ENCODE measurements at places on chromosomes 11 and 22.

DNA sequence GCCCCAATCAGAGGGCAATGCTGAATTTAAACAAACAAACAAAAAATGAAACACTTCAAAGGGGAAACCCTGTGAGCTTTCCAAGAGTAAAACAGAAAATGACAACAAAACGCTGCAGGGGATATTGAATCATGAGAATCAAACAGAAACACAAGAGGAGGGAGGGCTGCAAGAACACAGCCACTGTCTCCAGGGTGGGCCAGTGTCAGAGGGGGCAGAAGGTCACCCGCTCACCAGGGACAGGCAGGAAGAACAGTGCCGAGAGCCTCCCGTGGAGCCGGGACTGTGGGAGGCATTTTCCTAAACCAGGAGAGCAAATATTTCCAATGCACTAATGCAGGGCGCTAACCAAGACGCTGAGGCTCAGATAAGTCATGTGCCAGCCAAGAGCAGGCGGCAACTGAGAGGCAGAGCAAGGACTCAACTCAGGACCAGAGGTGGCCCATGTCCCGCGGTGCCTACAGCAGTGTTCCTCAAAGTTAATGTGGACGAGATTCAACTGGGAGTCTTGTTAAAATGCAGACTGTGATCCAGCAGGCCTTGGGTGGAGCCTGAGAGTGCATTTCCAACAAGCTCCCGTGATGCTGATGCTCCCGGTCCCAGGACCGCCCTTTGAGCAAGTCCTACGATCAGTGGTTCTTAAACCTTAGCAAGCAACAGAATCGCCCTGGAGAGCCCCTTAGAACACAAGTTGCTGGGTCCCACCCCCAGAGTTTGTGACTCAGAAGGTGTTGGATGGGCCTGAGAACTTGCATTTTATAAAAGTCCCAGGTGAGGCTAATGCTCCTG lies 197.2 kb downstream of the TENM4 start:
- no peak for DNase-seq

GRCh38 chr11:96342014-96342960 lies 708 bp downstream of the MAML2 start:
- DNase-seq: no peak

- no peak for DNase-seq
Observed at GRCh38 chr11:110299006-110299785, 2.8 kb upstream of the RDX start.

DNA sequence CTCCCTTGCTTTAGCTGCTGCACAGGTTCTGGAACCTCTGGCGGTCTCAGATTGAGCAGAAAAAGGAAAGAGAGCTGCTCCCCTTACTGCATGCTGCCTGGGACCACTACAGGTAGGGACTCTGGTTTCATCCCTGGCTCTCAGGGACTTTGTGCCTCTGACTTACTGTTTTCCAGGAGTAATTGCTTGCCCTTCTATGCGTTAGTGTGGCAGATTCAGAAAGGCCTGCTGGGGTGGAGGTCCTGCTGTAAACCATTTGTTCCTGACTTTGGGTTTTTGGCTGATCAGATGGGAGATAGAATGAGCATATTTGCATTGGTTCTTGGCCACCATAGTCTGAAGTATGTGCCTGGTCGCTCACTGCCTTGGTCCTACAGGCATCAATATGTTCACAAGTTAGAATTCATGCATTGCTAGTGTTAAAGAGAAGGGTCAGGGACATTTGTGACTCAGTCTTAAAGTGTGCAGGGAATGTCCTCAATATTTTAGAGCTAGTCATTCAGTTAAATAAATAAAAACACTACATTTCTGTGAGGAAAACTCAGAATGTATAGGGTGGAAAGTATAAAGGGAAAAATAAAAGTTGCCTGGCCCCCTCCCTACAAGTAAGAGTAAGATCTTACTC lies 78.0 kb downstream of the PISD start:
- DNase-seq: no peak

- DNase-seq: no peak
Observed at GRCh38 chr11:44046182-44046581, 1.6 kb upstream of the ACCSL start.

DNA sequence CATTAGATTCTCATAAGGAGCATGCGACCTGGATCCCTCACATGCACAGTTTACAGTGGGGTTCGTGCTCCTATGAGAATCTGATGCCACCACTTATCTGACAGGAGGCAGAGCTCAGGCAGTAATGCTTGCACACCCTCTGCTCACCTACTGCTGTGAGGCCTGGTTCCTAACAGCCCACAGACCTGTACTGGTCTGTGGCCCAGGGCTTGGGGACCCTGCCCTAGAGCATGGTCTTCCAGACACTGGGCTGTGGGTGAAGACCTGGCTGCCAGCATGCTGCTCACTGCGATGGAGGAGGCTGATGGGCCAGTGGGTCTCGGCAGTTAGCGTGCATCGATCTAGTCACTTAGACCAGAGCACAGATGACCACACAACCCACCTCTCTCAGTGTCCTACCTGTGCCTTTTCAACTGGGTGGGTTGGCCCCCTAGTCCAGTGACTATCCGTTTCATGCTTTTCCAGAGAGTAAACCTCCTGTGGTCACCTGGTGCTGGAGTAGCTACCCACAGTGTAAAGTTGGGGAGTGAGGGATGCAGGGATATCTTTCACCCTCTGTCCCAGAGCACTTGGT lies 21.1 kb downstream of the MED15 start:
- DNase-seq: no peak

GRCh38 chr22:22818202-22818538 lies 69.4 kb upstream of the IGLL5 start:
- no peak for DNase-seq

DNA sequence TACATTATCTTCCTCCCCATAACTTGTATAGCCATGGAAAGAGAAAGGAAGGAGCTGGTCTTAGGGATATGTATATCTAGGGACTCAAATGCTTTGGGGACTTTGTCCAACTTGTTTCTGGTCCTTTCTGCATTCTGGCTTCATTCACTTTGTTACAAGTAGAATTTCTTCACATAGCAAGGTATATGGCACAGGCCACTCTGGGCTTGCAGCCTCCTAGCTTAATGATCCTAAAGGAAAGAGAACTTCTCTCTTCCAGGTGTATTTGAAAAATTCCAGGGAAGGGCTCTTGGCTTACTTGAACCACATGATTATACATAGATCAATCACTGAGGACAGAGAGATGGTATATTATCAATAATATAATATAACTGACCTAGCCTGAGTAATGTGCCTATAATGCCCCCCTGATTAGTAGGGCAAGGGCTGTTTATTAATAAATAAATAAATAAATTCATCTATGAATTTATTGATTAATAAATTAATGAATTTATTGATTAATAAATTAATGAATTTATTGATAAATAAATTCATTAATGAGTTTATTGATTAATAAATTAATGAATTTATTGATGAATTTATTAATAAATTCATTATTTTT lies 48.2 kb upstream of the CEP295 start:
- no peak for DNase-seq

GRCh38 chr11:17978553-17979287 lies 34.1 kb downstream of the SERGEF start:
- peak; percentile 3 for DNase-seq

- DNase-seq: no peak
Observed at GRCh38 chr11:103668859-103669258, 367.6 kb upstream of the DDI1 start.

DNA sequence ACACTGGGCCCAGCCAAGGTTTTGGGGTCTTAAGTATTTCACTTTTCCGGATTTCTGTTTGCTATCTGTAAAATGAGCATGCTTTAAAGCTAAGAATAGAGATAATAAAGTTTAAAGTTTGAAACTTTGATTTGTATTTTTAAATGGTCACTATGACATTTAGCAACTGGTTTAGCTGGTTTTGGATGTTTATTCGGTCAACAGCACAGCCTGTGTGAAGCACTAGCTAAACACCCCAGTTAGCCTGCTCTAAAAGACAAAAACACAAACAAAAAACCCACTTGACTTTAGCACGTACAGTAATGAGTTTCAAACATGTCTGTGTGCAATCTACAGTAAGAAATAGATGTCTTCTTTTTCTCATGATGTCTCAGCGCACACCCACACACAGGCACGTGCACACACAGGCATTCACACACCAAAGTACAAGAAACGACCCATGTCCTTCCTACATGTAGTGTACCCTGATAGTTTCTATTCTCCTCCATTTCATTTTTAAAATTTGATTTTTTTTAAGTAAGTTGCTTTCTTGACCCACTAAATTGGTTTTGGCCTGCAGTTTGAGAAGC lies 29.4 kb downstream of the SLC1A2 start:
- DNase-seq: no peak

DNA sequence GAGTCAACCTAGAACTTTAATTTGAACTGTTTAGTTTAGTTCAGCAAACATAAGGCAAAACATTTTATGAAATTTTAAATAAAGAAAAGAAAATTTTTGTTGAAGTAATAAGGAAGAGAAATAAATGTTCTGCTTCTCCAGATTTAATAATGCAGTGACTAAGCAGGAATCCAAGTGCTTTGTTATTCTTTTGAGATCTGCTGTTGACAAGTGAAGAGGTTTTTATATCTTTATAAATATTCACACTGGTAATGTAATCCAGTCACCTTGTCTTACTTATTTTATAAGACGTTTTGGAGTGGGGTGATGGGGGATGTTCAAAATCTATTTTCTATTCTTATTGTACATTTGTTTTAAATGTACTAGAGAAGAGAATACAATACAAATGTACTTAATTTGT lies 725.9 kb upstream of the CCDC179 start:
- DNase-seq: no peak

GRCh38 chr11:17845431-17845881 lies 110.9 kb downstream of the KCNC1 start:
- DNase-seq: no peak

DNA sequence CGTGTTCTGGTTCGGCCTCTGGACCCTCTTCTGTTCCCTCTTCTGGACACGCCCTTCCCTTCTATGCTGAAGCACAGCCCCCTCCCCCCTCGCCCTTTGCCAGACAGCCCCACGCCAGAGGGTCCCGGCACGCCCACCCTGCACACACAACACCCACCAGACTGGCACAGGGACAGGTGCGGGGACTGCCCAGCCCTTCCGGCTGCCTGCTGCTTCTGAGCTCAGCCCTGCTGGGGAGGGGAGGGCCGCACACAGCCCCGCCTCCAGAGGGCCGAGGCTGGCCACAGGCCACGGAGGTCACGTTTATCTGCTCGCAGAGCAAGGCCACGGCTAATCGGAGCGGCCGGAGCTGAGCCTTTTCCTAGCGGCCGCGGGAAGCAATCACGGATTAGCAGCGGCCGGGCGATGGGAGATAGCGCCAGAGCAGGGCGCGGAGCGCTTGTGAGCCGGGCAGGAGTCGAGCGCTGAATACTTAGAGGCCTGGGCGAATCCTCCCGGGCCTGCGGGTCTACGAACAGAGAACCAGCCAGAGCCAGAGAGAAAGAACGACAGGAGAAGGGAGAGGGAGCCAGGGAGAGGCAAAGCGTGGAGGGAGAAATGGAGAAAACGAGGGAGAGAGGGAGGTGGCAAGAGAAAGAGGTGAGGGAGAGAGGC lies 21.5 kb downstream of the OTUB1 start:
- DNase-seq: no peak

- DNase-seq: no peak
Observed at GRCh38 chr11:61983419-61983818, 16.0 kb upstream of the FTH1 start.

GRCh38 chr11:88435415-88435814 lies 97.9 kb upstream of the CTSC start:
- no peak for DNase-seq

DNA sequence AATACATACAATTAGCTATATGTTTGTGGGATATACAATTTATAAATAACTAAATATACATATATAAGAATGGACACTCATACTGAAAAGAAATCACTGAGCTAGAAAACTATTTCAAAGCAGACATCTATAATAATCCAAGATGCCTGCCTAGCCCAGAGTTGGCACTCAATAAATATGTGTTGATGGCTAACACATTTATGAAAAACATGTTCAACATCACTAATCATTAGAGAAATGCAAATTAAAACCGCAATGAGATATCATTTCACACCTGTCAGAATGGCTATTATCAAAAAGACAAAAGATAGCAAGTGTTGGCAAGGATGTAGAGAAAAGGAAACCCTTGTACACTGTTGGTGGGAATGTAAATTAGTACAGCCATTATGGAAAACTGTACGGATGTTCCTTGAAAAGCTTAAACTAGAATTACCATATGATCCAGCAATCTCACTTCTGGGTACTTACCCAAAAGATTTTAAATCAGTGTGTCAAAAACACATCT lies 29.8 kb downstream of the POU2AF1 start:
- no peak for DNase-seq

DNA sequence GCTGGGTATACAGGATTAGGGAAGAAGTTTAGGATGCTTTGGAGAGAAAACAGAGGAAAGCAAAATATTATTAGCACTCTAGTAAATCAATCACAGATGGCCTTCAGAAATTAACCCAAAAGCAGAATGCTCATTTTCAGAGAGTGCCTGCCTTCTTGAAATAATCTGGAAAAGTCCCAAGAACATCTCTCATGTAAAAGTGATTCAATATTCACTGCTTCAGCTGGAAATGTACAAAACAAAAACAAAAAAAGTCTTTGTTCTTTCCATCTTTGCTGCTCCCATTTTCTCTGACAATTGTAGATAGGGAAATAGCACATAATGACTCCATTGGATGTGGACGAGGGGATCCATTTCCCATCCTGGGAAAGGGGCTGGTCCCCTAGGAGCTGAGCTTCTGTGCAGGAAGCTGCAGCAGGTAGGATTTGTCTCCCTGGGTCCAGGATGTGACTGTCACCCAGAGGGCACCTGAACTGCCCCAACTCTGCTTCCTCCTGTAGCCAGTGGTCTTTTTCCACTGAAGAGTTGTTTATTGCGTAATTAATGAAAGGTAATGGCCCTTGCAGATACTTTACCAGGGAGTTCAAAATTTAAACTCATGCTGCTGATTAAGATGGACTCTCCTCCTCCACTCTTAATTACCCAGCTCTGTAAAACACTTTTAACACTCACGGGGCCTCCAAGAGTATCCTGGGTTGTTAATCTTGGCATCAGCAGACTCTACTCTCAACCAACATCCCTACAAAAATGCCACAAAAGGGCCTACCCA lies 57.9 kb downstream of the SC5D start:
- DNase-seq: peak; percentile 60

GRCh38 chr11:103744496-103745153 lies 291.8 kb upstream of the DDI1 start:
- no peak for DNase-seq

DNA sequence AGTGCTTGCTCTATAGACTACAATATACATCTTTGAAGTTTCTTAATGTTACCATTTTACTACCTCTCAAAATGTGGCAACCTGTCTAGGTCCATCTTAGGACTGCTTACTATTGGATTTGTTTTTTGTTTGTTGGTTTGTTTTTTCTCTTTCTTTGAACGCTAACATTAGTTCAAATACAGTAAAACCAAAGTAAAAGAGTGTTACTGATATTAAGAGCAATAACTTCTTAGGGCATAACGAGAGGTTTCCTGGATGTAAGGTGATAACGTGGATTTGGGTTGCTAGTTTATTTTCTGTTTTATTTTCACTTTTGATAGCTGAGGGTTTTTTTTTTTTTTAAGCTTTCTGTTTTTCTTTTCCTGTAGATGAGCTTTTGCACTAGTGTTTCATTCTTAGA lies 43.6 kb downstream of the TMEM135 start:
- no peak for DNase-seq

GRCh38 chr11:29562183-29562582 lies 454.6 kb downstream of the KCNA4 start:
- DNase-seq: no peak

Measured in NCI-H446 treated with DMSO at 0.1 percent for 48 hours (cell line).